ENCODE measurements at places on chromosomes 6 and 20. TPM values are rescaled to one million over a fixed set of nuclear protein-coding genes. Genes with fewer than 3 reads are reported as not detected.

KCNQ5 gene
- 3.8 TPM for total RNA-seq

SHLD1 gene
- 7.8 TPM for total RNA-seq

CTAGE9 gene
- not detected for total RNA-seq

GRM1 gene
- total RNA-seq: not detected

- DNase-seq: no peak
Observed at GRCh38 chr6:23951691-23952090, 174.3 kb upstream of the NRSN1 start.

DNA sequence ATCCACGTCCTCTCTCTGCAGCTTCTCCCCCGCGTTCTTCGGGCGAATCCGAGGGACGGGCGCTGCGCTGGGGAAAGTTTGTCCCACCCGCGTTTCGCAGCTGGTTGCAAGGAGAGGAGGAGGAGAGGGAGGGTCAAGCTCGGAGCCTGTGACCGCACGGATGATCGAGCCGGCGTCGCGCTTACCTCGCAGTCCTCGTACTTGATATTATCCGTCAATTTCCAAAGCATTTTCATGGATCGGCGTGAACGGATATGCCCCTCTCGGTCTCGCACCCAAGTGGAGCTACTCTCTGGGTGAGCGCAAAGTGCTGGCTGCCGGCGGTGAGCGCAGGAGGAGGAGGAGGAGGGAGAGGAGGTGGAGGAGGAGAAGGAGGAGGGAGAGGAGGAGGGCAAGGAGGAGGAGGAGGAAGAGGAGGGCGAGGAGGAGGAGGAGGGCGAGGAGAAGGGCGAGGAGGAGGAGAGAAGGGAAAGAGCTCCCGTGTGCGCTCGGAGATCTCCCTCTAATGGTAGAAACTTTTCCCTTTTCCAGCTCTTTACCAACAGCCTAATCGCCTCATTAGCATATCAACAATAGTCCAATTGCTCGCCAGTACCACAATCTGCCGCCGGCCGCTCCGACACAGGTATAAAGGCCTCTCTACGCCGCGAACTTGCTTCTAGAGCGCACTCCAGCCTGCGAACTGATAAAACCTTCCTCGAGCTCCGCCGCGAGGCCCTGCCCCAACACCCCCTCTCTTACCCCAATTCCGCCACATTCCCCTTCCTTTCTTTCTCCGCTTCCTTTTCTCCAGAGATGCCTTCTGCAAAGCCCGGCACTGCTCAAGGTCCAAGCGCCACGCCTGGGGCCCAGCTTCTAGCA is at the start of gene TFAP2A:
Gene TFAP2A, minus strand, starts transcription at position 319 of the 861 bp plus-strand sequence. Its CDS starts 83 bp downstream, at position 236.
- DNase-seq: no peak

GRCh38 chr6:3806169-3806922 is 42.8 kb upstream of the FAM50B start:
- DNase-seq: no peak

GRCh38 chr6:67252663-67253062 is 1382.4 kb upstream of the ADGRB3 start:
- no peak for DNase-seq

DNA sequence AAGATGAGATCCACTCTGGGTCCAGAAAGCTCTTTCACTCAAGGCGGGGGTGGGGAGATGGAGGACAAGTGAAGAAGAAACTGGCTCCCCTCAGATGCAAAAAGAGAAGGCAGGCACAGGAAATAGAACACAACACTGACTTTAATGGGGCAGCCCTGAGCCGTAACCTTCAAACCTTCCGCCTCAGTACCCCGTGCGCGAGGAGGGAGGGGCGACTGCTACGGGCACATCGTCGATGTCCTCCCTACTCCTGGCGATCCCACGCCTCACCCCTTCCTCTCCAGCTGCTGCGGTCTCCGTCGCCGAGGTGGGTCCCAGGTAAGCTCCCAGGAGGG is 3.9 kb downstream of the SPEF1 start:
- DNase-seq: no peak

DNA sequence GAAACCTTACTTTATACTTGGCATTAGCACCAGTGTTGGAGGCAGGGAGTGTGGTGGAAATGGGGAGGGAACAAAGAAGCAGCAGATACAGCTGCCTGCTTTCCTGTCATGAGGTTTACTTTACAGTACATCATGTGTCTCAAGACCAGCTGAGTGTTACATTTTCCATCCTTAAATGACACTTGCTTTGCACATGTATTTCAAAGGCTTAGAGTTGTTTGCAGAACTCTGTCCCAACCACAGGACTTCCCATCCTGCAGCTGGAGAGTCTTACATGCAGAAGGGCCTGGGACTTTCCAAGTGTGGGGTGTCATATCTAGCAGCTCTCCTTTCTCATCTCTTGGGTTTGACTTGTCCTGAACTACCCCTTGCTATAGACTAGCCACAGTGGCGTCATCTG is 395.9 kb downstream of the DHX35 start:
- DNase-seq: no peak

DNA sequence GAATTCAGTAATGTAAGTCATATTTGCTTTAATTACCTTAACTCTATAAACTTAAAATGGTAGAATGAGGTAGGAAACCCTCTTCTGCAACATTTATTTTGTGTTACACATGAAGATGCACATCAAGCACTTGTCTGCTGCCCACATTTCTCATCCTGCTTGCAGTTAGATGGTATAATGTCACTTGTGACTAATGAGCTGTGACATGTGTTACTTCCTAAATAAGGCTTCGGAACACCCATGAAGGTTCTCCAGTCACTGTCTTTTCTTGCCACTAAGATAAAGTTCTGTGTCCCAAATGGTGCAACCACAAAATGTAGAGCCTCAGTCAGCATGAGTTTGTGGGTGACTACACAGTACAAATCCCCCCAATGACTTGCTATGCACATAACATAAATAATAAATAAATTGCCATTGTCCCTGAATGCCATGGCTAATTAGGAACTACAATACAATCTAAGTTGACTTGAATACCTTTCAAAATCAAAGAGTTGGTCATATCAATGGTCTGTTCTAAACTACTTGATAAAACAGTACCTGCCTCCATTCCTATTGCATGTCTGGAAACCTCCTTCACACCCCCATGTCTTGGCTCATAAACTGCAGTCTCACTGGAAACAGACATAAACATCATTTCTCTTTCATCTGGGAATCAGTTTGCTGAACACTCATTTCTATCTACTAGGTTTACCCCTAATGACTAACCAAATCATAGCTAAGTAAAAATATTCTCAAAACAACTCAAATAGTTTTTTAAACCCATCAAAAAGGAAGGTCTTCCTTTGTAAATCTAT is 157.2 kb downstream of the PTPRK start:
- no peak for DNase-seq

- DNase-seq: no peak
Observed at GRCh38 chr20:56098981-56099500, 93.7 kb upstream of the CBLN4 start.

- DNase-seq: no peak
Observed at GRCh38 chr6:153214436-153214835, 83.4 kb upstream of the RGS17 start.

DNA sequence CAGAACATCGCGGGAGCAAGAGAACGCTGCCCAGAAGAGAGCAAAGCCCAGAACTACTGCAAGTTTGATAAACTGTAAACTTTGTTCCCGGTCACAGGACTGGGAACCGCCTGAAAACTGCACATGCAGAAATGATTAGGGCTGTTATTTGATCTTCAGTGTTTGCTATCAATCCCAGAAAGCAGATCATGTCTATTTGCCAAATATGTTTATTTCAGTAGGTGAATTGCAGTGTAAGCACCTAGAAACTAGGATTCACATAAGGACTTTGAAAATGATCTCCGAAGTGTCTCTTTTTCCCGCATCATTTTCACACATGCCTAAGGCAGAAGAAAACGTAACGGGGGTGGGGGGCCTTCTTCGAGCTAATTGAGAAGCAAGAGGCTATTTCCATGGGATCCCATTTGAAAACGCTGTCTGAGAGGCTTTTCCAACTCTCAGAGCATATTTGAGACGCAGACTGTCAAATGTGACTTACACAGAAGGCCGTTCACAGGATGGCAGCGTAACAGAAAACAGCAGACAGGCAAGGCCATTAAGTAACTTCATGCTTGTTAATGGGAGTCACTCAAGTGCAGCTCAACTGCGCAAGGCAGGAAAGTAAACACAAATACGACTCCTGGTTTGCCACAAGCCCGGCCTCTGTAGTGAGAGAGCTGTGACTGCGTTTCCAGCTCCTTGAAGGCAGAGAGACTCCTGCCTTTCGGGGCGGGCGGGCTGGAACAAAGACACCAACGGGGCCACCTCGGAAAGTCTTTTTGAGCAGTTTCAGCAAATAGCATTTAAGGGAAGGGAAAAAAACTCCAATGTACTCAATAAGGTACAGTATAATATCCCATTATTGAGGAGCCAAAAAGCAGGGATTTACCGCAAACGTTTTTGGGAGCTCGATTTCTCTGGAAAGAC is 144.7 kb upstream of the ZNF217 start:
- no peak for DNase-seq

- no peak for DNase-seq
Observed at GRCh38 chr6:30683980-30684338, 2.5 kb downstream of the PPP1R18 start.

GRCh38 chr20:31988430-31989015 is 20.6 kb downstream of the XKR7 start:
- DNase-seq: no peak

DNA sequence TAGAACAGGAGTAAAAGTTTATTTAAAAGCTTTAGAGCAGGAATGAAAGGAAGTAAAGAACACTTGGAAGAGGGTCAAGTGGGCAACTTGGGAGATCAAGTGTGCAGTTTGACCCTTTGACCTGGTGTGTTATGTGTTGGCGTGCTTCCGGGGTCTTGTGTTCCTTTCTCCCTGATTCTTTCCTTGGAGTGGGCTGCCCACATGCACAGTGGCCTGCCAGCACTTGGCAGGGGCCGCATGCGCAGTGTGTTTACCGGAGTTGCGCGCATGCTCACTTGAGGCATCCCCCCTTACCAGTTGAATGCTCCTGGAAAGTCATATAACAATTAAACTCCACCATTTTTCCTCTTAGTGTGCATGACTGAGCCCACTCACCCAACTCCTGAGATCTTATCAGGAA is 160.3 kb downstream of the ADAT2 start:
- DNase-seq: no peak

Measured in natural killer cell treated with Interleukin-12 subunit alpha and Interleukin-12 subunit beta and Interleukin-15 and Interleukin-18, amount 100 ng/mL, for 72 hours (primary cell).